Stimulated activated CD8-positive, alpha-beta memory T cell treated with anti-CD3 and anti-CD28 coated beads, Interleukin-12 subunit alpha, Interleukin-12 subunit beta, amount 100 ng/mL, for 1 hour (primary cell): ENCODE measurements at places on chromosomes 1 and 21.
A peak's percentile ranks its signal among the peaks of the same experiment; 100 is the strongest.

DNA sequence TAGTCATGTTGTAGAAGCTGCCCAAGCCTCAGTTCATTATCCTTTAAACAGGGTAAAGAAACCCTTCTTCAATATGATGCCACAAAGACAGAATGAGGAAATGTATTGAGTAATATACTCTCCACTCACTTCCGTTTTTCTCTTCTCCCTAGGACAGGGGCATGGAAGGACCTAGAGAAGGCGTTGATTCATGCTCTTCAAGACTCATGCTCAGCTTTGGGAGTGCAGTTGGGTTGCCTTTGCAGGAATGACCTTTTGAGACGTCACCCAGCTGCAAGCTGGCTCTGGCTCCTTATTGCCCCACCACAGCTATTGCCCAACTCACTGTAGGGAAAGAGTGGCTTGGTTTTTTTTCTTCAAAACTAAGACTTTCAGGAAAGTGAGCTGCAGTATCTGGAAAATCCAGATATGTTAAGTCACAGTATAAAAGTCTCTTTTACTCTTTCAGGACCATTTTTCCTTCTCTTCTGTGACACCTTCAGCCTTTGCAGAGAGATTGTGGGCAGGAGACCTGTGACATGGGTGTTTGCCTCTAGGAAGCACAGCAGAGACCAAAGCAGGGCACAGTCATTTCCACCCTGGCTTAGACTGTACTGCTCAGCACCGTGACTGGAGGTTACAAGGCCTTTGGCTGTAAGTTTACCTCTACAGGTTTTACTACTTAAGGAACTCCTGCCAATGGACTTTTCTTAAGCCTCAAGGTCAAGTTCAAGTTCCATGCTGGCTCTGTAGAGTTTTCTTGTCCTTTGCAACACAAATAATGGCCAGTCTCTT lies 39.5 kb downstream of the XCL2 start:
- no peak for DNase-seq

DNA sequence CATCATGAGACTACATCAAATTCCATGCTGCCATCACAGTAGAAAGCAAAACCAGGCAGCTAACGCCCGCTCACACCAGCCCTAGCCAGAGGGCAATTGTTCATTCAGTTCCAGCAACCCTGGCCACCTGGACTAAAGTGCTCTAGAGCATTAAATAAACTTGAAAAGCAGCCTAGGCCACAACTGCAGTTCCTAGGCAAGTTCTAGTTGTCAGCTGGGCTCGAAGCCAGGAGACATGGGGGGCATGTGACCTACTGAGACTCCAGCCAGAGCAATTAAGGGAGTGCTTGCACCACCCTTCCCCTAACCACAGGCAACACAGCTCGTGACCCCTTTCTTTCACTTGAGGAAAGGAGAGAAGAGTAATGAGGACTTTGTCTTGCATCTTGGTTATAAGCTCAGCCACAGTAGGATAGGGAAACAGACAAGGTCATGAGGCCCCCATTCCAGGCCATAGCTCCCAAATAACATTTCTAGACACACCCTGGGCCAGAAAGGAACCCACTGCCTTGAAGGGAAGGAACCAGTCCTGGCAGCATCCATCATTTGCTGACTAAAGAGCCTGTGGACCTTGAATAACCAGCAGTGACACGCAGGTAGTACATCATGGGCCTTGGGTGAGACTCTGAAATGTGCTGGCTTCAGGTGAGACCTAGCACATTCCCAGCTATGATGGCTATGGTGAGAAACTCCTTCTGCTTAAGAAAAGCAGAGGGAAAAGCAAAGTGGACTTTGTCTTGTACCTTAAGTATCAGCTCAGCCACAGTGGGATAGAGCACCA lies 77.0 kb downstream of the ZZZ3 start:
- no peak for DNase-seq

- no peak for DNase-seq
Measured at GRCh38 chr1:56139836-56140235, 439.5 kb downstream of the PLPP3 start.

- no peak for DNase-seq
Measured at GRCh38 chr1:206457408-206458120, 12.7 kb upstream of the IKBKE start.

DNA sequence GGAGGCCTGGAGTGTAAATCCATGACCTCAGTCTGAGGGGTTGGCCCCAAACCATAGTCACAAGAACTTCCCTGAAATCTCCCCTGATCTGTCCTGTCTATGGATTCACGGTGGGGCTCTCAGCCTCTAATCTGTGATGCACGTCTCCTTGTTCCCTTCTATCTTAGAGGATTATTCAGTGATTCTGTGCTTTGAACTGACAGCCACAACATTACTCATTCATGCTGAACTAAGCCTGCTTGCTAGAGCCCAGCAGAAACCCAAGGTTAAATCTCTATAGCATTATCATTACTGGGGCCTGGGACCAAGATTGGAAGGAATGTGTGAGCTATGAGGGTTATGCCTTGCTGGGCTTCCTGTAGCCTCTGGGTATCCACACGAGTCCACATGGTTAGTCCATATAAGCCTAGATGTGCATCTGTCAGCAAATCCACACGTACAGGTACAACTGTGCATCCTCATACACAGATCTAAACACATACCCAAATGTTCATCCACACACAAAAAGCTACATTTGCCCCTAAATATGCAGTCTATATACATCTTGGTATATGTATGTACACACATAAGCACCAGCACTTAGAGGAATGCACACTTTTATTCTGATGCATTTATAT lies 22.4 kb upstream of the MAGOH start:
- no peak for DNase-seq

- no peak for DNase-seq
Measured at GRCh38 chr21:25126564-25126963, 480.7 kb downstream of the MRPL39 start.

DNA sequence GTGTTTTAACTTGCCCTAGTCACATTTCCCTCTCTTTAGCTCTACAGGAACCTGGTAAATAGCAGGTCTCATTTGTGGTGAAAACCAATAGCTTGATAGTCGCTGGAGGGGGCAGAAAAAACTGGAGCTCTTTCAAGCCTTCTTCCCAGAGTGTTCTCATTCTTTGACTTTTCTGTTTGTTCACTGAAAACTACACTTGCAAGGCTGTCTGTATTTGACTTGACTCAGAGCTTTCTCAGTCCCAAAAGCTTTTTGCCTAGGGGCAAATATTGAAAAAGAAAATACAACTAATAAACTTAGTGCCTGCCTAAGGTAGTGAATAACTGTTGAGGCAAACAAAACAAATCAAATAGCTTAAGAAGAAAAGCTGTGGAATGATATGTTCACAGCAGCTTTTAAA lies 217.1 kb upstream of the CHRM3 start:
- DNase-seq: no peak

GRCh38 chr1:3471356-3472087 lies 17.1 kb downstream of the ARHGEF16 start:
- no peak for DNase-seq

DNA sequence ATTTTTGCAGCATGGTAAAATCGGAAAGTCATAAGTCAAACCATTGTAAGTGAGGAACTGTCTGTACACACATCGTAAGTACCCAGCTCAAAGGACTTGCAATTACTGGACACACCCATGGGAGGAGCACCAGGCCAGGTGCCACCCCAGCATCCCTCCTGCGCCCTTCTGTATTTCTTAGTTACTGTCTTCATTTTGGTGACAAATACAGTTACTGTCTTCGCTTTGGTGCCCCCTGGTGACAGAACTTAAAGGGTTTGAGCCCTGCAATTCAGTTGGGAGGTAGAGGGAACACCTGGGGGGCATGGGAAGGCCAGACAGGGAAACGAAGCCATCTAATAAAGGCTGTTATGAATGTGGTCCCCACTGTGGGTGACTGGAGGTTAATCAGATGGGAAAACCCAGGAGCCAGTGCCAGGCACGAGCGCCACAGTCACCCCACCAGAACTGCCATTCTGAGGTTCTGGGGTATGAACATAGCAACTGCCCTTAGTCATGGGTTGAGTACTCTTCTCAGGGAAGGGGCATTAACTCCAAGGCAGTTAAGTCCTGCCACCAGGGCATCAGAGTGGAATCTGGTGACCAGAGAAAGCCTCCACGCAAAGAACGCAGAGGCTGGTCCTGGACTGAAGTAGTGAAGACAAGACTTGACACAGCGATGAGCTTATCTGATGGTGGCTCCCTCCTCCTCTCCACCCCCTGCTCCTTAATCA lies 612.9 kb downstream of the PTPRU start:
- DNase-seq: peak; percentile 7

GRCh38 chr1:1098681-1099421 lies 17.0 kb downstream of the C1orf159 start:
- no peak for DNase-seq

- DNase-seq: no peak
Measured at GRCh38 chr1:117166076-117166475, 44.5 kb upstream of the TRIM45 start.

GRCh38 chr1:110060034-110060661 lies 10.3 kb downstream of the ALX3 start:
- peak; percentile 47 for DNase-seq

DNA sequence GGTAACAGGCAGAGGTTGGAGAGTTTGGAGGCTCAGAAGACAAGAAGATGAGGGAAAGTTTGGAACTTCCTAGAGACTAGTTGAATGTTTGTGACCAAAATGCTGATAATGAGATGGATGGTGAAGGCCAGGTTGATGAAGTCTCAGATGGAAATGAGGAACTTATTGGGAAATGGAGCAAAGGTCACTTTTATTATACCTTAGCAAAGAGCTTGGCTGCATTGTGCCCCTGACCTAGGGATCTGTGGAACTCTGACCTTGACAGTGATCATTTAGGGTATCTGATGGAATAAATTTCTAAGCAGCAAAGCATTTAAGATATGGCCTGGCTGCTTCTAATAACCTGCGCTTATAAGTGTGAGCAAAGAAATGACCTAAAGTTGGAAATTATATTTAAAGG lies 17.2 kb downstream of the FAM3B start:
- DNase-seq: no peak

- no peak for DNase-seq
Measured at GRCh38 chr1:203273869-203274602, 31.3 kb upstream of the BTG2 start.

DNA sequence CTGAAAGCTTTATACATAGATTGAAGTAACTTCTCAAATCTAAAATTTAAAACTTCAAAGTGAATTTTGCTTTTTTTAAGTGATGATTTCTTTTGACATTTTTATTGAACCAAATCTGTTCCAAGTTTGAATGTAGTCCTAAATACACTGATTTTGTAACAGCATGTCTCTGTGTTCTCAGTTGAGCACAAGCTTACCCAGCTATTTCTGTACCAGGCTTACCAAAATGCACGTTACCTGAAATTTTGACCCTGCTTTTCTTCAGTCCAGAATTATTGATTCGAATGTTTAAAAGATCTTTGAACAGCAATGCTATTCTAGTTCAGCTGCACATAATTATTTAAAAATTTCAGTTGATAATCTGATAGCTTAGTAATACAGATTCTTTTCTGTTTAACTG lies 25.6 kb downstream of the AGO4 start:
- DNase-seq: no peak

DNA sequence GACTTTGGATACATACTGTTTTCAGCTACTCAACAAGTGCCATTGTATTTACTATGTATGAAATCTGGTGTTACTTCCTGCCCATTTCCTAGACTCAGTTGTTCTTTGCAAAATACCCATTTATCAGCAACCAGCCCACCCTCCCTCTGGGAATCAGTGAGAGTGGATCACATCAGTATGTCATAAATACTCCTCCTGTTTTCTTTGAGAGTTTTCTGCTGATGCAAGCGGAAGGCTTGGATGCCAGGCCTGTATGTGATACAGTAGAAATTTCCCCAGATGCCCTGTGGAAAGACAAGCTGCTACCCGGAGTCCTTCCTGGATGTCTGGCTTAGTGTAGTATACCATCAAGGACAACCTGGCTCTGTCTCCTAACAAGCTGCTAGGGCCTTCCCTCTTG lies 2.4 kb upstream of the PTPRC start:
- no peak for DNase-seq

GRCh38 chr1:87279536-87279875 lies 49.2 kb upstream of the LMO4 start:
- DNase-seq: no peak

- DNase-seq: no peak
Measured at GRCh38 chr1:247111700-247112478, 7.7 kb upstream of the ZNF669 start.

- no peak for DNase-seq
Measured at GRCh38 chr1:23793018-23793781, 2.3 kb downstream of the LYPLA2 start.

DNA sequence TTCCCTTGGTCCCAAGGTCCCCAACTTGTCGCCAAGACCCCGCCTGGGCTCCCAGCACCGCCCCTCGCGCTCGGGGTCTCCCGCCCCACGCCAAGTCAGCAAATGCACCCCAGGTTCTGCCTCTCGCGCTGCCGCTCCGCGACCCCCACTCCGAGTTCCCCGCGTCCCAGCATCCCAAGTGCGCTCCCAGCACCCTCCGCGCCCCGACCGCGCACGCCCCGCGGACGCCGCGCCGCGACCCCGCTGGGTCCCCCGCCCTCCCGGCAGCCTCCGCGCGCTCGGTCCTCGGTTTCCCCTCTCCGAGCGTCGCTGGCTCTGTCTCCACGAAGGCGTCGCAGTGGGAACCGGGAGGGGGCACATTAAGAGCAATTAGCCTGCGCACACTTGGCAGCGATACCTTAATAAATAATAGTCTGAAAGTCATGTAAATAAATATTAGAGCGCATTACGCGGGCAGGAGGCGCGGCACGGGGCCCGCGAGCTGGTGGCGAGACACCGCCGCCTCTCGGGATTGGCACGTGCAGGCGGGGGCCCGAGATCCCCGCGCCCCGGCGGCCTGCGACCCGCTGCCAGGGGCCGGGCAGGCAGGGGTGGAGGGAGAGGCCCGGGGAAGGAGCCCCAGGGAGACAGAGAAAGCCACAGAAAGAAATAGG lies 75.9 kb downstream of the VWA5B1 start:
- DNase-seq: no peak

DNA sequence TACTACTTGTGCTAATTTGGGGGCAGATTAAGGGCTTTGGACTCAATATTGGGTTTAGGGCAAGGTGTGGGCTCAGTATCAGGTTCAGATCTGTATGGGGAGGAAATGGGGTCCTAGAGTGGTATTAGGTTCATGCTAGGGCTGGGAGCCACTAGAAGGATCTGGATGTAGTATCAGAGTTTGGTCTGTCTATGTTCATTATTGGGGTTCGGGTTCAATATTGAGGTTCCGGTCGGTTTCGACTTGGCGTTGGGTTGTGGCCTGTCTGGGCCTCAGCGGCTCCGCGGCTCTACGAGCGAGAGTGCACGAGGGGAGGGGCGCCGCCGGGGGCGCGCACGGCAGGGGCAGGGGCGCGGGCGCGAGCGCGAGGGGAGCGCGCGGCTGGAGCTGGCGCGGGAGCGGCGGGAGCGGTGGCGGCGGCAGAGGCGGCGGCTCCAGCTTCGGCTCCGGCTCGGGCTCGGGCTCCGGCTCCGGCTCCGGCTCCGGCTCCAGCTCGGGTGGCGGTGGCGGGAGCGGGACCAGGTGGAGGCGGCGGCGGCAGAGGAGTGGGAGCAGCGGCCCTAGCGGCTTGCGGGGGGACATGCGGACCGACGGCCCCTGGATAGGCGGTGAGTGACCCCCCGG lies at the start of gene PTPRF:
Gene PTPRF (plus strand): TSS at position 401 of the 624 bp plus-strand sequence. CDS start 14,193 bp downstream, outside the sequence.
- no peak for DNase-seq

- DNase-seq: no peak
Measured at GRCh38 chr1:162372159-162373071, 4.2 kb downstream of the SPATA46 start.
